ENCODE measurements at places on chromosomes 5 and 9.

GRCh38 chr9:121557581-121558447, 58.2 kb upstream of the GGTA1 start:
- no peak for DNase-seq

DNA sequence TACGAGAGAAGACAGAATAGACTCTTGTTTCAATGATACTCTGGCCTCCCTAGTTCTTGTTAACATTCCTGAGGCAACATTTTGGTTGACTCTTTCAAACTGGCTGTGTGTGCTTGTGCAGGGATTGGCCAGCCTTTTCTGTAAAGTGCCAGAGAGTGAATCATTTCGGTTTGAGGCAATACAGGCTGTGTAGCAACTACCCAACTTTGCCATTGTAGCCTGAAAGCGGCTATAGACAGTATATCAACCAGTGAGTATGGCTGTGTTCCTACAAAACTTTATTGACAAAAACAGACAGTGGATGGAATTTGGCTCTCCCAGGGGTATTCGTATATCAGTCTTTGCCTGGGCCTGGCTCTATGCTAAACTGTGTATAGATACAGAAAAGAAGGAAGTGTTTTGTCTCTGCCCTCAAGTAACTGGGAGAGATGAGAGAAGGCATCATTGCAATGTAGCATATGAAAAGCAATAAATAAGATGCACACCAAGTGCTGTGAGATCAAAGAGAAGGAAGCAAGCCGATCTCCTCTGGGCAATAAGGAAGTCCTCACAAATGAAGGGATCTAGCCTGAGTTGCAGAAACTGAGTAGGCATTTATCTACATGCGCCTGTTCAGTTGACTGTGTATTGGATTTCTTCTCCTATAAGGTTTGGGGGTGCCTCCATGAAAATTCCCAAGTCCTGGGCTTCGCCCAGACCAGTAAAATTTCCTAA, 568.0 kb upstream of the KLF4 start:
- DNase-seq = no peak

DNA sequence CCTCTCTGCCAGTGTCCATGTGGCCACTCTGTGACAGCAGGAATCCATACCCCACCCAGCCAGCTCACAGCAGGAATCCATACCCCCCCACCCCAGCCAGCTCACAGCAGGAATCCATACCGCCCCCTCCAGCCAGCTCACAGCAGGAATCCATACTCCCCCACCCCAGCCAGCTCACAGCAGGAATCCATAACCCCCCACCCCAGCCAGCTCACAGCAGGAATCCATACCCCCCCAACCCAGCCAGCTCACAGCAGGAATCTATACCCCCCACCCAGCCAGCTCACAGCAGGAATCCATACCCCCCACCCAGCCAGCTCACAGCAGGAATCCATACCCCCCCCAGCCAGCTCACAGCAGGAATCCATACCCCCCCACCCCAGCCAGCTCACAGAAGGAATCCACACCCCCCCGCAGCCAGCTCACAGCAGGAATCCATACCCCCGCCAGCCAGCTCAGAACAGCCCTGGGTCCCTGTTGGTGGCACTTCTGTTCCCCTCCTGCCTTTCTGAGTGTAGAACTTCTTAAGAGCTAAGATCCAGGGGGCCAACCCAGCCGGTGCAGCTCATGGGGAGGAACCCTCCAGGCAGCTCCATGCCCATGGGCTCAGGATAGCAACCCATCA, 8.4 kb upstream of the RXRA start:
- no peak for DNase-seq

- DNase-seq = no peak
Measured at GRCh38 chr5:1104327-1105006, 7.4 kb downstream of the SLC12A7 start.

- no peak for DNase-seq
Measured at GRCh38 chr9:81894891-81895290, 33.3 kb upstream of the SPATA31D4 start.

DNA sequence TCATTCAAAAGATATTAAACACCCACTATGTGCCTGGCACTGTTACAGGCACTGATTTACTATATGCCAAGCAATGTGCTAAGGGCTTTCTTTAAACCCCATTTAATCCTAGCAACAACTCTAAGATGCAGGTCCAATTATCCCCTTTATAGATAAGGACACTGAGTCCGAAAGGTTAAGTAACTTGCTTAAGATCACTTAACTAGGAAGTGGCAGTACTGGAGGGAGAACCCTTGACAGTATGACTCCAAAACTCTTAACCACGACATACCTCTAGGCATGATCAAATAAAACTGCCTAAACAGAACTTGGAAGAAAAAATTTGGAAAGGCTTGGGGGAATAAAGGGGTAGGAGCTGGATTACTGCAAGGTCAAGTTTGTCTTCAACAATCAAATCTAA, 1.7 kb downstream of the RAB14 start:
- no peak for DNase-seq

GRCh38 chr9:111983484-111983908, 86.9 kb downstream of the UGCG start:
- DNase-seq = no peak

GRCh38 chr9:80632041-80632440, 1057.3 kb downstream of the TLE1 start:
- no peak for DNase-seq

DNA sequence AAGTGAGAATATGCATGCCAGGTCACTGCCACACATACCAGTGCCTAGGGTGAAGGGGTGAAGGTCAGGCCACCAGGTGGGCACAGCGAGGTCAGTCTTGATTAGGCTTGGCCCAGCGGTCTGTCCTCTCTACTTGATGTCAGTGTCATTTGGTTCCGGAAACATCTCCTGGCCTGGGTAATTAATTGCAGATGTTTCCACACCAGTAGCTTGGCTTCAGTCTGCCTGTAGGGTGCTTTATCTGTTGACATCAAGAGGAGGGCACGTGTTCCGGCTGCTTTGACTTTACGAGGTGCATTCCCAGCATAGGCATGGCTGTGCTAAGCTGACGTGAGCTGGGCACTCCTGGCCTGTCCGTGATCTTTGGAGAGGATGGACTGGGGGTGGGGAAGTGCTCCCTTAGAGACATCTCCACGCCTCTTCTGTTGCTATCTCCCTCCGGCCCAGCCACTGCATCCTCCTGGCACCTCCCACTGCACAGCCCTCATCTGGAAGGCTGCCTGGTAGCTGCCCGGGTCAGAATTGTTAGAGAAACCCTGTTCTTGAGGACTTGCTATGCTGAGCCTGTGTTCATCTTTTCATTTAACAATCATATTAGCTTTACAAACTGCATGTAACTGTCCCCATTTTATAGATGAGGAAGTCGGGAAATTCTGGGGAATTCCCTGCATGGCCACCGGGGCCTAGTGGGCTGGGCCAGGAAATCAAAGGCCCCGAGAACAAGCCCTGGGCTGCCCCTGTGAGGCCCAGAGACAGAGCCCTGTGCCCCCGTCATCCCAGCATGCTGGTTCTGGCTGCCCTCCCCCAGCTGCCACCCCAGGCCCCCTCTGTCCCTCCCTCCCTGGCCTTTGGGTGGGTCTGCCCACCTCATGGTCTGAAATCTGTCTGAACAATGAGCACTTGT, 29.1 kb downstream of the JADE2 start:
- no peak for DNase-seq

GRCh38 chr5:179294891-179295777, 50.1 kb downstream of the ADAMTS2 start:
- no peak for DNase-seq

- DNase-seq = no peak
Measured at GRCh38 chr5:175202463-175203068, 241.4 kb downstream of the DRD1 start.

DNA sequence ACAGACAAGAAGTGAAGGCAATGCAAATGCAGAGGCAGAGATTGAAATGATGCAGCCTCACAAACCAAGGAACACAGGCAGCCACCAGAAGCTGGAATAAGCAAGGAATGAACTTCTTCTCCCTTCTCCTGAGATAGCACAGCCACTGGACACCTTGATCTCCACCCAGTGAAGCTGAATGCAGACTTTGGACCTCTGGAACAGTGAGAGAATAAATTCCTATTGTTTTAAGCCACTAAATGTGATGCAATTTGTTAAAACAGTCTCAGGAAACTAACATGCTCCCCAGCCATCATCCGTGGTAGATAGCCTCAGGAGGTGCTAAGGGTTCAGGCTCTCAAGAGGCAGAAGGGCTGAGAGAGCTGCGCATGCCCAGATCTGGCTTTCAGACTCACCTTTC, 512.2 kb upstream of the ZNF608 start:
- no peak for DNase-seq

GRCh38 chr5:111488353-111488752, 24.0 kb downstream of the STARD4 start:
- no peak for DNase-seq

DNA sequence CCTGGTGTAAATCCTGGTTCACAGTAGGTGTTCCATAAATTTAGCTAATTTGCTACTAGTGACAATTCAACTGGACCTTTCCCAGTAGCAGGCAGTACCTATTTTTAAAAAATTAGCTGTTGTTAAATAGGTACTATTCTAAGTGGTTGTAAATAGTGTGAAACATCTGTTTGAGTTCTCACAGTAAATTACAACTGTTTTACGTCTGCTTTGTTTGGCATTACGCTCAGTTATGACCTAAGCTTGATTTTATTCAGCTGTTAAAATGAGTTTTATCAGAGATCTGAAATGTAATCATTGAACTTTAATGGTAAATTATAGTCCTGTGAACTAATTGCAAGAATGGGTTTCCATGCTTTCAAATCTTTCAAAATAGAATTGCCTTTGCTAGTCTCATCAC, 93.9 kb downstream of the GPBP1 start:
- no peak for DNase-seq

DNA sequence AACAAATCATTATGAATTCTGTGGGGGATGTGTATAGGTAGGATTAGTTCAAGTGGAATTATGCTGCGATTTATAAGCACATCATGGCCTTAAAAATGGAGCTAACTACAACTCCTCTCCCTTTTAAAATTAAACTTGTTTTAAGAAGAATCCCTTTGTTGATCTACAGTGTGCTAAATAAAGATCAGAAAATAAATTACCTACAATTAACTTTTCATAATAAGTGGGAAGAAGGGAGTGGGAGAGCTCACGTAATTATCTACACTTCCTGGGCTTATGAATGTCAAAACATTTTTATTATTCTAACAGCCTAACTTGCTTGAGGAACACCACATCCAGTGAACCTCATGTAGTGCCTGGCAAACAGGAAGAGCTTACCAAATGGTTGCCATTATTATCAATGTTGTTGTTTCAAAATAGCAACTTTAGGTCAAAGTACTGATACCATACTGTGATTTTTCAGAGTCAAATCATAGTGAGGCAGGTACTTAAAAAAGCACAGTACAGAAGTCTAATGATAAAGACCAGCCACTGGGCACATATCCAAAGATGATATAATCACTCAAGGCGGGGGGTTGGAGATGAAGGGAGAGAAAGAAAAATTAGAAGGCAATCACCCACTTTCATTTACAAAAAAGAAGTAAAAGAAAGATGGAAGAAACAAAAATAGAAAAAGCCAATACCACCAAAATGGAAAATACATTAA, 174.0 kb downstream of the RAPGEF6 start:
- DNase-seq = no peak

GRCh38 chr5:145962001-145962400, 25.6 kb downstream of the SH3RF2 start:
- no peak for DNase-seq

DNA sequence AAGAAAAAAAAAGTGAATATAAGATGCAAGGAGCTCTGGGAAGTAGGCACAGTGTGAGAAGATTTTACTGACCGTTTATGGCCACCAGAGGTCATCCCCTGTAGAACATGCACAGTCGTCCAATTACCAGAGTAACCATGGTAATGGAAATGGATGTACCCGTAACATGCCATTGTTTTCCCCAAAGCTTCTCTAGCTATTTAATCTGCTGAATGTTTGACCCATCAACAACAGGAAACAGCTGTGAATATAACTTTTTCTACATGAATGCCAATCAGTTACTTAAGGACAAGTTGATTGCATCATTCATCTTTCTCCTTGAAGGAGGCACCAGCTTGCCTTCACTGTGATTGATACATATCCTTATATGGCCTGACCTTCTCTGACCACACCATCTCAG, 1967.0 kb upstream of the CDH9 start:
- DNase-seq = no peak

DNA sequence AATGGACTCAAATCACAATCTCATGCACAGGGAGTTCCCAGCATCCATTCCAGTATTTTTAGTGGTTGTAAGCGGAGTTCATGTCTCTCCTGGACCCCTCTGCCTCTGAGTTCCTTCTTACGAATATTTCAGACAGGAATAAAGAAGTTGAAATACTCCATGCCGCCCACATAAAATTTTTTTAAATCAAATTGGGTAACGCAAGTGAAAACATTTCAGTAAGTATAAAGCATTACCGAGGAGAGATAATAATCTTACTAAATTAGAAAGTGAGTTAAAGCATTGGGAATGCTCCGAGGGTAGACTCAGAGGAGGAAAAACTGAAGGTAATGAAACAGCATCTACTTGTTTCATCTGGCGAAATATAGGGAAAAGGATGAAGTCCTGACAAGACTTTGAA, 317.6 kb downstream of the ARRDC3 start:
- DNase-seq = no peak

DNA sequence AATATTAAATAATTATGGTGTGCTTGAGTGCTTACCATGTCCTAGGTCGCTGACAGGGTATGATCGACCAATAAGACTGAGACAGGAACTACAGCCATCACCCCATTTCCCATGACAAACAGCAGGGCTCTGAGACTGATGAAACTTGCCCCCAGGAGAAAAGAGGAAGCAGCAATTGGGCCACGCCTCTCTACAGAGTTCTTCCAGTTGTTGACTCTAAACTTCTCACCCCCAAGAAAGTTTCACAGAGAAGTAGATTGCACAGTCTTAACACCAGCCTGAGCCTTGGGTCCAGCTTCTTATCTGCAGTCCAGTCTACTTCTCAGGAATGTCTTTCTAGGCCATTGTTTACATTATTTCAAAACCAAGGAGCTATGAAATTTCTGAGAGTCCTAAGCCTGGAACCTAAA, 182.2 kb upstream of the ANKRD55 start:
- no peak for DNase-seq

DNA sequence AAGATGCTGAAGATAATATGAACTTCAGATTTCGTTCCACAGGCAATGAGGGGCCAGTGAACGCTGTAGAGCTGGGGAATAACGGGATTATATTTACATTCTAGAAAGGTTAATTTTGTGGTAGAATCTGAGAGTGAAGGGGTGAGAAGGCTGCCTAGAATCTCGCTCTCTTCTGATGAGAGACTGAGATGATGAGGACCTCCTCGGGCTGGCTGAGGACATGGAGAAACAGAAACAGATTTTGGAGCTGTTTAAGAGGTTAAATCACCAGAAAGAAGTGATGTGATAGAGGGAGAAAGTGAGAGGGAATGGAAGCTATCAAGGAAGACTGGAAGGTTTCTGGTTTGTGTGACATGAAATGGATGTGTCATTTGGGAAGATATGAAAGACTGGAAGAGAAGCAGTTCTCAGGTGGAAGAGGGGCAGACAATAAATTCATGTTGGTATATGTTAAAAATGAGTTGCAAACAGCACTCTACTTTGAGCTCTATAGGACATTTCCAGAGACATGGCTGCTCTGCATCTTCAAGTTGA, 612.6 kb downstream of the ISL1 start:
- DNase-seq = no peak

GRCh38 chr5:57937025-57937424, 454.4 kb upstream of the ACTBL2 start:
- DNase-seq = no peak

- DNase-seq = no peak
Measured at GRCh38 chr5:157978061-157978460, 119.1 kb upstream of the CLINT1 start.

GRCh38 chr5:14066326-14066725, 76.8 kb upstream of the TRIO start:
- DNase-seq = no peak

GRCh38 chr9:38205279-38205678, 136.3 kb upstream of the SHB start:
- no peak for DNase-seq

- DNase-seq = no peak
Measured at GRCh38 chr9:125095821-125096443, 47.4 kb downstream of the SCAI start.

All from stimulated activated CD4-positive, alpha-beta T cell treated with anti-CD3 and anti-CD28 coated beads, Interleukin-1b, Interleukin-23, amount 100 ng/mL, for 1 hour (primary cell).